Stimulated activated CD4-positive, alpha-beta T cell treated with anti-CD3 and anti-CD28 coated beads, Interleukin-1b, Interleukin-23, amount 100 ng/mL, for 4 hours (primary cell): ENCODE measurements at places on chromosomes 6 and 20.

DNA sequence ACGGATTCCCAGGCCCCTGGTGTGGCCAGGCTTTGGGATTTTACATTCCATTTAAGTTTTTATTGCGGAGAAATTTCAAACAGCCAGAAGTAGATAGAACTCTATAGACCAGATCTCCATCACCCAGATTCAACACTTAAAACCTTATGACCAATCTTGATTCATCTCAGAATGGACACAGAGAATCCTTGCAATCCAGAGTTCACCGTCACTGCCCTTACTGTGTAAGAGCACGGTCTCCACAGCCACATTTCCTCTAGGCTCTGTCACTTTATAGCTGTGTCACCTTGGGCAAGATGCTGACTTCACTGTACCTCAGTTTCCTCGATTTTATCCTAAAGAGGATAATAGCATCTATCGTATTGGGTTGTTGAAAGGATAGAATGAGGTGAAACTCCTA lies 979 bp downstream of the ZNF133 start:
- no peak for DNase-seq

- DNase-seq: no peak
Measured at GRCh38 chr20:12028771-12029170, 111.1 kb downstream of the BTBD3 start.

- DNase-seq: no peak
Measured at GRCh38 chr20:40493071-40493470, 196.0 kb downstream of the MAFB start.

DNA sequence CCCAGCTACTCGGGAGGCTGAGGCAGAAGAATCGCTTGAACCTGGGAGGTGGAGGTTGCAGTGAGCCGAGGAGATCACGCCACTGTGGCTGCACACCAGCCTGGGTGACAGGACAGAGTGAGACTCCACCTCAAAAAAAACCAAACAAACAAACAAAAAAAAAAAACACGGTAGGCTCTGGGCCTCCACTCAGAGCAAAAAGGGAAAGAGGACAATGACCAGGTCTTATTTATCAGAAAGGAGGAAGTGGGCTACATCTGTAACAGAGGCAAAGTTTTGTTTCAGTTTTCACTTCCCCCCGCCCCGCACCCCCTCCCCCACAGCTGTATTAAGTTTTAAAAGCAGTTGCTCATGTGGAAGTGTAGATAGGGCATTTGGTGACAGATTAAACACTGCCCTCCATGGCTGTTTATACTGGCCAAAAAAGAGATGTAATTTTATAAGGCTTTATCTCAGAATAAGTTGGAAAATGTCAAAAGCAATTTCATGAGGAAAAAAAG lies 114.6 kb downstream of the RCAN2 start:
- no peak for DNase-seq

GRCh38 chr20:14696478-14696877 lies 359.1 kb upstream of the FLRT3 start:
- no peak for DNase-seq
